ENCODE measurements at places on chromosomes 3 and 15.

DNA sequence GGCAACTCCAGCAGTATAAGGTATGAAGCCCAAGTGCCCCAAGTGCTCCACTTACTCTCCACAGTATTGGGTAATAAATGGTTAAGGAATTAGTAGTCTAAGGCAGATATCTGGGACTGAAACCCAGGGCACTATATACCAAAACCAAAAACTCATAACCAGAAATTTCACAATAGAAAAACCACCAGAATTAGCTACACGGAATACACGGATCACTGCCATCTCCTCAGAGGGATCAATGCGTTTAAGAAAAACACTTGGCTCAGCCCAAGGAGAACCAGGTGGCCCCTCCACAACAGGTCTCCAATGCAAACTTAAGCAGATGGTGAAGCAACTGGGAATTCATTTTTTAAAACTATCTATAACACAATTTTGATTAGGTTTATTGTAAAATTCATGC is 83.6 kb downstream of the FAIM start:
- no peak for DNase-seq

GRCh38 chr15:40565333-40566238 is 744 bp upstream of the CCDC32 start:
- no peak for DNase-seq

DNA sequence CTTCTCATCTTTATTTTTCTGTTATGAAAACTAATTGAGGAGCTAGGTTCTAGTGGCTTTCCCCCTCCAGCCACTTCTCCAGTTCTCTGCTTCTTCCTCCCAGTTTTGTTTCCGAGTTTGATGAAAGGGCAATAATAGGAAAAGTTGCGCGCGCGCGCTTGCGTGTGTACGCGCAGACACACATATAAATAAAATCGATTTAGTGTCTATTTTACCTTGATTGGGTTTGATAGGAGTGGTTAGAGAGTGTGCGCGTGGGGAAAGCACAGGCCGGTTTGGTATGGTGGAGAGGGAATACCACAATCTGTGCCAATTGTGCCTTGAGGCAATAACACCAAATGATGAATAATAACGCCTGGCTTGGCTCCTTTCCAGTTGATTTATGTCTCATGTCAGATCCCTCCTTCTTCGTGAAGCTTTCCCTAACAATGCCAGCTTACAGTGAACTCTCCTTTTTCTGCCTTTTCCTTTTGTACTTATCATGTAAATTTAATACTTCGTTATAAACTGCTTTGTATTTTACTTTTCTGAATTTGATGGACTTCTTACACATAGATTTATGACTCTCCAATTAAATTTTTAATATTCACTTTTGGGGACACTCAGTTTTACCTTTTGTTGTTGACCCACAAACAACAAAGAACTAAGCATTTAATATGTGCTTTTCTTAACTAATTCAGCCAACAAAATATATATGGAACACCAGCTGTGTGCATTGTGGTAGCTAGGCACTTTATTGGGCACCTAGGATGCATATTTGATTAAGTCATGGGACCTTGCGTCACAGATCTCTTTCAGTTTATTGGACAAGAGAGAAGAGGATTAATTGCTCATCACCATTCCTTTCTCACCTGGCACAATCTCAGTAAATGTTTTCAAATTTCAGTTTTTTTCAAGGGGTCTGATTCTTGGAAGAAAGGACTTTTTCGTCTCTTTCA is 1.7 kb downstream of the TIPARP start:
- peak; percentile 21 for DNase-seq

DNA sequence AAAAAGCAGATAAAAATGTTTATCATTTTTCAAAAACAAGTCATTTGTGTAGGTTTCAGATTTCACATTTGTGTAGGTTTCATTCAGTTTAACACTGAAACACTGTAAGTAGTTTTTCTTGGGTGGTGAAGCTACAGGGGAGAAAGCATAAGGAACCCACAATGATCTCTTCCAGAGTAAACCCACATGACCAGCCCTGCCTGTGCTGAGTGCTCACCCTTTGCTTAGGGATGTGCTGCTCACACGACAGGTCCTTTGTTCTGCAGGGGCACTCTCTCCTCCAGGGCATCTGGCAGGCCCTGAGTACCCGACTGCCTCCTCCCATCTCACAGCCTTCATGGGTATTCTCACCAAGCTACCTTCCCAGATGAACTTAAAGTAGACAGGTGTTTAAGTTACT is 28.9 kb downstream of the ZXDC start:
- no peak for DNase-seq

DNA sequence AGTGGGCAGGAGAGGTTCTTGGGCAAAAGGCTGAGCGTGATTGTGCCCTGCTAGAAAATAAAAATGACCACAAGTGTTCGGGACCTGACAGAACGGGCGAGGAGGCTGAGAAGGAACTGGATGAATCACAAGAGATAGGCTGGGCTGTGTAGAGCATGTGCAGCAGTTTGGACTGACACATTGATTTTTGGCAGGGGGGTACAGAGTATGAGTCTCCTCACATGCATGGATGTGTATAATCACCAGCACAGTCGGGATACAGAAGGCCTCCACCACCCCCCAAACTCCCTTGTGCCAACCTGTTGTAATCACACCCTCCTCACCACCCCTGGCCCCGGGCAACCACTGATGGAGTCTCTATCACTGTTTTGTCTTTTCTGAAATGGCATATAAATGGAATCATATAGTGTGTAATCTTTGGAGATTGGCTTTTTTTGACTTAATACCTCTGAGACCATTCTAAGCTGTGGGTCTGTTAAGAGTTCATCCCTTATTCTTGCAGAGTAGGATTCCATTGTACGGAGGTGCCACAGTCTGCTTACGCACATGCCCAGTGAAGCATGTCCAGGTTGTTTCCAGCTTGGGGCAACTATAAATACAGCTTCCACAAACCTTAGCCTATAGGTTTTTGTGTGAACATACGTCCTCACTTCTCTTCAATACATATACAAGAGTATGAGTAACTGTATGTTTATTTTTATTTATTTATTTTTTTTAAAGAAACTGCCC is 438.8 kb downstream of the FOXP1 start:
- DNase-seq, result no peak

GRCh38 chr15:74318376-74319137 is 48.9 kb downstream of the CYP11A1 start:
- peak; percentile 54 for DNase-seq

- DNase-seq, result no peak
Observed at GRCh38 chr3:149251186-149251585, 29.6 kb upstream of the CP start.

DNA sequence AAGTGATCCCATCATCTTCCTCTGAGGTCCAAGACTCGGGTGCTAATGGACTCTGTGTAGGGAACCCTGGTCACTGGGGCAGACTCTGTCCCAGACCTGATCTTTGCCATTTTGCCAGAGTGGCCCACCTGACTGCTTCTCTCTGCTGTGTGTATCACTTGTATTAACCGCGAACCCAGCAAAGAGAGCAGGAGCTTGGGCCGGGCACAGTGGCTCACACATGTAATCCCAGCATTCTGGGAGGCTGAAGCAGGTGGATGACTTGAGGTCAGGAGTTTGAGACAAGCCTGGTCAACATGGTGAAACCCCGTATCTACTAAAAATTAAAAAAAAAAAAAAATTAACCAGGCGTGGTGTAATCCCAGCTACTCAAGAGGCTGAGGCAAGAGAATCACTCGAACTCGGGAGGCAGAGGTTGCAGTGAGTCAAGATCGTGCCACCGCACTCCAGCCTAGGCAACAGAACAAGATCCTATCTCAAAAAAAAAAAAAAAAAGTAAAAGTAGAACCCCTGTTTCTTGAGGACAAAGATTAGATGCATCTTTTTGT is 32.9 kb upstream of the CYP11A1 start:
- DNase-seq, result no peak

Data from left ventricle myocardium inferior (tissue), 1 donor.